Left ventricle myocardium inferior (tissue), 1 donor: ENCODE measurements at places on chromosomes 12 and 14.

DNA sequence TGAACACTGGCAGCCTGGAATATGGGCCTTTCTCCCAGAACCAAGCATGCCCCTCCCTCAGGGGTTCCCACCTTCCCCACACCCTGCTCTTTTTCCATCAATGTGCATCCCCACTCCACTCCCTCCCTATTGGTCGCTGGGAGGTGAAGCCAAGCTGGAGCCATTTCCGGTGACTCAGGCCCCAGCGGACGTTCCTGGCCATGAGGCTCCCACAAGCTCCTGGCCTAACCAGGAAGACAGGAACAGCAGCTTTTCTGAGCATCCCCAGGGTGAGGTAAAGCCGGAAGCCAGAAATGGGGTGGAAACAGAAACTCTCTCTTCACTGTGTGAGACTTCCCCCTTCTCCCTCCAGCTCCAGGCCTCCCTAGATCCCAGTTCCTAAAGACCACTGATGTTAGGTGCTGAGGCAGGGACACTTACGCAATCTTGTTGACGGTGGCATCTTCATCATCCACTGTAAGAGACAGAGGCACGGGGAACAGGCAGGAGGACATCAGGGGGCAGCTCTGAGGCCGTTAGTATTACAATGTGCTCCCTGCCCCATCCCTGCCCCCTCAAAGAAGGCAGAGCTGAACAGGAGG lies 5.1 kb downstream of the LMBR1L start:
- DNase-seq, result peak; percentile 35

- DNase-seq, result no peak
Observed at GRCh38 chr14:31400031-31400638, 20.2 kb downstream of the HEATR5A start.

DNA sequence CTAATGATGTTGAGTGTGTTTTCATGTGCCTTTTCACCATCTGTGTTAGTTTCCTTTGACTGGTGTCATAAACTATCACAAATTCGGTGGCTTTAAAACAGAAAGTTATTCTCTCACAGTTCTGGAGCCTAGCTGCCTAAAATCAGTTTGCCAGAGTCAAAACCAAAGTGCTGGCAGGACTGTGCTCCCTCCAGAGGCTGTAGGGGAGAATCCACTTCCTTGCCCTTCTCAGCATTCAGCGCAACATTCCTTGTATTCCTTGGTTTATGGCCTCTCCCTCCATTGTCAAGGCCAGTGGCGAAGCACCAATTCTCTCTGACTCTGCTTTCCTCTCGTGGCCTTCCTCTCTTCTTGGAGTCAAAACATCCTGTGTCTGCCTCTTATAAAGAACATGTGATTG lies 174.2 kb upstream of the PDE3A start:
- DNase-seq, result no peak

DNA sequence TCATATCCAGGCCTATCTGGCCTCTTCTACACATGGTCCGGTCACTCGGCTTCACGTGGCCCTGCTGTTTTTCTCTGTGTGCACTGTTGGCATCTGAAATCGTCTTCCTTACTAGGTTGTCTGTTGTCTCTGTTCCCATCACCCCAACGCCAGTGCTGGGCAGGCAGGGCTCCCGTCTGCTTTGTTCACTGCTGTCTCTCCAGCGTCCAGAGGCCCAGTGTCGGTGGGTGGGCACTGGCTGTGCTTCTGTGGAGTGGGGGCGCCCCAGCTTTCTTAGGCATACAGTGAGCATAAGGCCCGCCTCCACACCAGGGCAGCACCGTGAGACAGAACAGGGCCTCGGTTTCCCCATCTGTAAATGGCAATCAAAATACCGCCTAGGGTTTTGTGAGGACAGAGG lies 153.1 kb downstream of the BCL11B start:
- no peak for DNase-seq

DNA sequence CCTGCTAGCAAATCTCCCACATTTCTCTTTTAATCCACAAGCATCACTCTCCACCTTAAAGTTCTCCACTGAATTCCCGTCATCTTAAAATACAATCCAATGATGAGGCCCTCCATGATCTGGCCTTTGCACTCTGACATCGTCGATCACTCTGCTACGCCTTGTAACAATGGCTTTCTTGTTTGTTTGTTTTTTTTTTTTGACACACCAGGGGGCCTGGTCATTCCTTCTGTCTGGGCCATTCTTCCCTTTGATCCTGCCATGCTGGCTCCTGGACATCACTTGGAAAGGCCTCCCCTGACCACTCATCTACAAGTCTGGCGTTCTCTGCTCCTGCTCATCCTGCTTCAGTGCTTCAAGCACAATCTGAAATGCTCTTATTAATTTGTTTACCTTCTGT lies 233.5 kb downstream of the PPM1H start:
- no peak for DNase-seq

DNA sequence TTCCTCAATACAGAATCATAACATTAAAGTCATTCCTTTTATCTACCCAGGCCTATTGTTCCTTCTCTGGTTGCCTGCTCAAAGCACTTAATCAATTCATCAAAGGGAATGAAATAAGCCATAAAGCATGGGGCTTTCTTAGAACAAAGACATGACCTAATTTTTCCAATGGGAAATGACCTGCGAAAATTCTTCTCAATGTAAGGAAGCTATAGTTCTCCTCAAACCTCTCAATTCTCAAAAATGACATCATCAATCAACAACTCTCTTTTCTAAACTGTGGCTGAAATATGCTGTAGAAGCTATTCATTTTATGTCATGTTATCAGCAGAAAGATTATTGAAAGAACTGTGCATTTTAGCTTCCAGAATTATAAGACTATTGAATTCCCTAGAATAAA lies 116.0 kb upstream of the PTPRR start:
- no peak for DNase-seq

DNA sequence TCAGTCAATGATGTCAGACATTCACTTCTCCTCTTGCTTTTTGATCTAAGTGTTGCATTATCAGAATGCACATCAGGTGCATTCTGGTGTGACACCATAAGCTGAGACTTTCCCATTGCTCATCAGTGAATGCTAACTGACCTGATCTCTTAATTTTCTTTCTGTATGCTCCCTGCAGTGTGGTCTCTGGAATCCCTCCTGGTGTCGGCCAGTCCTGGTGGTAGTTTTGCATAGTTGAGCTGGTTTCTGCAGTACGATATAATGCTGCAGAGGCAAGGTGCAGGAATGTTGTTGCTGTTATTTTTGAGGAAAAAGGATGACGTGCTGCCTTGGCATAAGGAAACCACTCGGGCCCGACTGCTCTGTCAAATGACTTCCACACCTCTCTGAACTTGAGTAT lies 11.0 kb upstream of the SRP54 start:
- no peak for DNase-seq

DNA sequence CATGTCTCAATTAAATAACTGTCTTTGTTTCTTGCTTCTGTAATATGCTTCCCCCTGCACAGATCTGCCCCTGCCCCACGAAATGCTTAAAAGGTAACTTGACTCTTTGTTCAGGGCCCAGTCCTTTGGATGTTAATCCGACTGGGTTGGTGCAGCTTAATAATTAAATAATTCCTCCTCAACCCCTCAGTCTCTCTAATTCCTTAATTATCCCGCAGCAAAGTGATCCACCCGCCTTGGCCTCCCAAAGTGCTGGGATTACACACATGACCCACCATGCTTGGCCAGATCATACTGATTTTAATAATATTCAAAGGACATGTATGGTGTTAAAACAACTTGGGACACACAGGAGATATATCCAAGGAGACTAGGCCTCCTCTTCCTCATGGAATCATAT lies 18.2 kb upstream of the ANAPC7 start:
- DNase-seq, result no peak

DNA sequence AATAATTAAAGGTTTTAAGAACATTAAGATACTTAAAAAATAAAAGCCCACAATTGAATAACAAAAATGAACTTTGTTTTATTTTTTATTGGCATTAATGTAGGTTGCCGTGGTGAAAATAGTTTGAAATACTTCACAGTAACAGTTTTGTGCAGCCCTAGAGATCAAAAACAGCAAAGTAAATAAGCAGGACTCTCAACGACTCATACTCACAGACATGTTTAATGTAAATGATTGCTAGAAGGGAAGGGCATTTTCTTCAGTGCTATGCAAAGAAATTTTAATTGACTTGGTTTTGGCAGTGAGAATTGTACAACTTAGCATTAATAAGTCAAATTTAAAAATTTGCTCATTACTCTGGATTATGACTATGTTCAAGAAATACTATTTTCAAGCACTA lies 16.0 kb downstream of the TRMT5 start:
- no peak for DNase-seq

DNA sequence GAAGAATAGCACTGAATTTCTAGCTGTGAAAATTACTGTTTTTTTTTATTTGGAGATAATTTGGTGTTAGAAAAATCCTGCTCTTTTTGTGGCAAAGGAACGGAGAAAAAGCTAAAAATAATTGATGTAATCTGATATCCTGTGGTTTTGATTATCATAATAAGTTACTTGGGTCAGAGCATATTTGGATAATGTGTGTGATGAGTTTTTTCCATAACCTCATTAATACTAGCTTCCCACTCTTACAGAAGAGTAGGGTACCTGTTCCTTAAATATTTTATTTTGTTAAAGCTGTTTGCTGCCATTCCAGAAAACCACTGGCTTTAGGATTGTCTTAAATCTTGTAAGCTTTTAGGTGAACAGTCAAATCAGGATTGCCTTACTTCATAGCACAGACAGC lies 4.7 kb downstream of the PSMC6 start:
- no peak for DNase-seq

DNA sequence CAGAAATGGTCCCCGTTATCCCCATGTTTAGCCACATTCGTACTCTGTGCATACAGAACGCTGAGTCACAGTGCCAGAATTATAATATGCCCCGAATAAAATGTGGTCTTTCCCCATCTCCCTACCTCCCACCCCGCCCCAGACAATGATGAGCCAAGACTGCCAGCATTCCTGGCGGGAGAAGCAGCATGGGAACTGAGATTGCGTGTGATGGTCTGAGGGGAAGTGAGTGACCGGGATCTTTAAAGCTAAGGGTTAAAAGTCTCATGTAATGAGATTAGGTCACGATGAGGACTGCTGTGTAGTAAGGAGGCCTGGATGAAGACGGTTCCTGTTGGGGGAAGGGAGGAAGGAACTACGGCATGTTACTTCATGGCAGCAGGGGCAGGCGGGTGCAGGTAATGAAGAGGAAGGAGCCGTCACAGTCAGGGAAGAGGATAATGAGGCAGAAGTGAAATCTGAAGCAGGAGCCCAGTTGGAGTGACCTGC lies 243.3 kb upstream of the FKBP4 start:
- DNase-seq, result no peak

- DNase-seq, result no peak
Observed at GRCh38 chr12:115517913-115518312, 759.6 kb downstream of the MED13L start.

GRCh38 chr14:53772936-53773335 lies 183.7 kb downstream of the BMP4 start:
- DNase-seq, result no peak

GRCh38 chr12:108634341-108634751 lies 652 bp upstream of the SELPLG start:
- DNase-seq, result no peak

- no peak for DNase-seq
Observed at GRCh38 chr12:114846771-114847170, 162.8 kb upstream of the TBX3 start.

GRCh38 chr12:113845900-113846674 lies 120.0 kb downstream of the RBM19 start:
- no peak for DNase-seq

DNA sequence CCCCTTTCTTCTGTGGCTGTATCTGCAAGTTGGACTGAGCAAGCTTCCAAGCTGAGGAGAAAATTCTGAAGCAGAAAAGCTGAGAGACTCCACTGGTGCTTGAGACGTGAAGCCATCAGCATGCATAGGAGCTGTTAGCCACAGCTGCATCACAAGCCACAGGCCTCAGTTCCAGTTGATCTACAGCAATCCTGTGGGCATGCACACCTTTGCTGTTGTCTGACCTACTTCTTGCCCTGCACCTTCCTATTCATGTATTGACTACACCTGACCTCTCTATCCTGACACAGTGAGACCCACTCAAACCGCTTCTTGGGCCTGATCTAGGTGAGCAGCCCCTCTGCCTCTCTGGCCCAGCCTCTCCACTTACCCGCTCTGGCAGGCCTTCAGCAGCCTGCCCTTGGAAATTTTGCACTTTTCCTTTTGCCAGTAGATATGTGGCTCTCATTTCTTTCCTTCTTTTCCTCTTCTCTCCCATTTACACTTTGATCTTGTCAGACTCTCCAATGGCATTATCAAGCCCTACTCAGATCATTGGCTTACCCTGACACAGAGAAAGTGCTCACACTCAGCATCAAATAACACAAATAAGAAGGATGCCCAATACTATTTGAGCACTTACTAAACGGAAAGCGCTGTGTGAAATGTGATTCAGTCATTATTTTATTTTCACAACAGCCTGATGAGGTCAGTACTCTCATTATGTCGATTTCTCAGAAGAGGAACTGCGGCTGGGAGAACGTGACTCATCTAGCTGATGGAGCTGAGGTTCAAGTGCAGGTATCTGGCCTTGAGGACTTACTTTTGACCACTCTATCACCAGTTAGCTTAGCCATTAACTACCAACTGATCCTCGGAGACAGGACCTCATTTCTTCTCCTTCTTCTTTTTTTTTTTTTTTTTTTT lies 21.9 kb upstream of the PTGR2 start:
- DNase-seq, result no peak

GRCh38 chr12:101327051-101327450 lies 47.1 kb downstream of the UTP20 start:
- DNase-seq, result no peak

DNA sequence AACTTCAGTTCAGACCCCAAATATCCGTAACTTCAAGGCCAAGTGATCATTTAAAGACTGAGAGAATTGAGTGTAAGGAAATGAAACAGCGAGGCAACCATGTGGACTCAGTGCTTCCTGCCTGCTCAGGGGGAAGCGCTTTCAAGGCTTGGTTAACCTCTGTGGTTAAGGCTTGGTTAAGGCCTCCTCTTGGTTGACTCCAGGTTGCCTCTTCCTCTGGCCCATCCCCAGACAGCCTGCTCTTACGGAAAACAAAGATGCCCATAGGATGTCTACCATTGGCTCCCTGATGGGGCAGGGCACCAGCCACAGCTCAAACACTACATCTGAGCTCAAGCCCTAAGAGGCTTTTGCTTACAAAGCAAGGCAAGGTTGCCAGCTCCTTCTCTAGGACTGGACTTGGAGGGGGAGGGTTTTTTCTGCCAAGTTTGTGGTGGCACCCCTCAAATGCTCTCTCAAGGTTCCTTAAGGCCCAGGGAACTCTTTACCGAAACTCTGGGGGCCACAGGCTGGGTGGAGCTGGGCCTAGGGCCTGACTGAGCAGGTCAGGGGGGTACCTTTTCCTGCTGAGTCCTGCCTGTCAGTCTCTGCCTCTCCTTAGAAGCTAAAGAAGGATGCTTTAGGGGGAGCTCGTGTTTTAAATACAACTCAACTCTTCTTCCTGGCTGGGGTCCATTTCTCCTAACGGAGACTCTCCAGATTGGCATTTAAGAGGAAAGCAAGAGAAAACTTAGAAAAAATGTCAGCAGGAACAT lies 13.7 kb downstream of the COL2A1 start:
- DNase-seq, result no peak

- no peak for DNase-seq
Observed at GRCh38 chr12:24997970-24998582, 49.2 kb upstream of the BCAT1 start.

GRCh38 chr12:66044731-66045130 lies 85.8 kb downstream of the LLPH start:
- DNase-seq, result no peak

GRCh38 chr12:124371366-124371765 lies 76.5 kb downstream of the RFLNA start:
- DNase-seq, result no peak

GRCh38 chr12:25725931-25726330 lies 172.8 kb upstream of the LMNTD1 start:
- no peak for DNase-seq
